Spleen (tissue), 13 donors: ENCODE measurements at places on chromosomes 4 and X. TPM values are rescaled to one million over a fixed set of nuclear protein-coding genes. Genes with fewer than 3 reads are reported as not detected.

The DMP1 gene
- not detected for total RNA-seq

The PTCHD1 gene
- 0.47 TPM for total RNA-seq

The EGF gene
- total RNA-seq, result 0.81 TPM

The ADH5 gene
- total RNA-seq, result 93.1 TPM

The RNF150 gene
- total RNA-seq, result 21.5 TPM

The AFF2 gene
- 26.6 TPM for total RNA-seq

The NKX6-1 gene
- total RNA-seq, result not detected

GRCh38 chrX:154991039-154991438 lies 31.5 kb downstream of the F8 start:
- no peaks in the 10 kb centered on the region for H3K36me3 ChIP-seq
- no peak overlapping the region for H3K4me3 ChIP-seq
- no peak for DNase-seq
- no peak overlapping the region for H3K27ac ChIP-seq
- H3K4me1 ChIP-seq, result no peaks in the 10 kb centered on the region

- no peak overlapping the region for H3K4me3 ChIP-seq
- H3K36me3 ChIP-seq, result no peaks in the 10 kb centered on the region
- no peak for DNase-seq
- no peaks in the 10 kb centered on the region for H3K4me1 ChIP-seq
- no peaks in the 10 kb centered on the region for H3K27me3 ChIP-seq
Observed at GRCh38 chr4:34362654-34363053, 1881.7 kb downstream of the ARAP2 start.

DNA sequence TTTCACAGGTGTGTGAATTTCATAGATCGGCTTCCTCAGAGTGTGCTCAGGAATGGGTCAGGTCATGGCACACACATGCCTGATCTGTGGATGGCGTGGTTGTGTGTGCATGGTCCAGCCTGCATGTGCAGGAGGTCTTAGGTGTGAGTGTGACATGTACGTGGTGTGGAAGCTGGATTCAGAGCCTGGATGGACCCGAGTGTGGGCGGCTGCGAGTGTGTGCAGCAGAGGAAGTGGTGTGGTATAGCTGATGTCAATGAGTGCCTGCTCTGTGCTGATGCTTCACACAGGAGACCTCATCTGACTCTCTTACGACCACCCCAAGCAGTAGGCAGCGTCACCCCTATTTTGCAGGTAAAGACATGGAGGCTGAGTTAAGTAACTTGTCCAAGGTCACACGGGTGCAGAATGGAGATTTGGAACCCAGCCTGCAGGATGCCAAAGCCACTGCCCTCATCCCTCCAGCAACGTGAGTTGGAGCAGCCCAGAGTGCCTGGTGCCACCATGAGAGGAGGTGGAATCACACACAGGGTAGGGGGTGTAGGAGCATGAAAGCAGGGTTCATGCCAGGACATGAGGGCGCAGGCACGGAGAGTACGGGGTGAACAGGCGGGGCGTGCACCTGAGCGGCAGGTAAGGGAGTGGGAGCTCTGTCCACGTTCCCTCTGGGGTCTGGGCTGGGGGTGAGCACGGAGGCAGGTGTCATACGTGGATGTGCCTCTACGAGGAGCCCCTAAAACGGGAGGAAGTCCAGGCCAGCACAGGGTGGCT lies 24.2 kb upstream of the C4orf50 start:
- H3K4me1 ChIP-seq, result no peaks in the 10 kb centered on the region
- H3K4me3 ChIP-seq, result no peak overlapping the region
- H3K27me3 ChIP-seq, result no peaks in the 10 kb centered on the region

DNA sequence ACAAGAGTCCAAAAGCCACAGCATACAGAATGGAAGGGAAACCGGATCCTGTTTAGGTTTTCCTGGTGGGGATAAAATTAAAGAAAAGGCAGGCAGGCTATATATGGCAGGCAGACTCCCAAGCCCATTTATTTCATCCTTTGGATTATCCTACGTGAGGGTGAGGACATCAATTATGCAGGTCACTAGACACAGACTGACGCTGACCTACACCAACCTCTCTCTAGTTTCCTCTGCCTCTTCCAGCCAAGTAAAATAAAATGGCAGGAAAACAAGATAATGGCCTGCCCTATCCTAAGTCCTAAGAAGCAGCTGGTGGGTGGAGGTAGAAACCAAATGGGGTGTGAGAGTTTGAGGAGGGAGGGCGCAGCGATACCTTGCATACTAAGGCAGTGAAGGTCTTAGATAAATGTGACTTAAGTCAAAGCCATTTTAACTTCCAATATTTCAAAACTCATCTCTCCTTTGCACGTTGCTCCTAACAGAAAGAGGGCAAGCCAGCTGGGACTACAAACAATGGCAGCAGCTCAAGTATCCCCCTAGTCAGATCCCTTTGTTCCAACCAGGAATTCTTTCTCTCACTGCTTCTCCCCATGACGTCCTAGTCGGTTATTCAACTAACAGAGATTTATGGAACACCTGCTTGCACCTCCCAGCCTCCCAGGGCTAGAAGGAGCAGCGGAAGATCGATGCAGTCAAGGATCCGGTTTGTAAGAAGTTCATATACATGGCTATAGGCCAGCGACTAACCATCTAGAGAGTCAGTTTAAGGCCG lies 72.8 kb downstream of the IRF2 start:
- peaks cover 7% of the 10 kb centered on the region for H3K4me1 ChIP-seq
- peaks cover 100% of the 10 kb centered on the region for H3K36me3 ChIP-seq
- H3K4me3 ChIP-seq, result no peak overlapping the region
- no peak for DNase-seq
- H3K27ac ChIP-seq, result peak overlapping the region; percentile 71

DNA sequence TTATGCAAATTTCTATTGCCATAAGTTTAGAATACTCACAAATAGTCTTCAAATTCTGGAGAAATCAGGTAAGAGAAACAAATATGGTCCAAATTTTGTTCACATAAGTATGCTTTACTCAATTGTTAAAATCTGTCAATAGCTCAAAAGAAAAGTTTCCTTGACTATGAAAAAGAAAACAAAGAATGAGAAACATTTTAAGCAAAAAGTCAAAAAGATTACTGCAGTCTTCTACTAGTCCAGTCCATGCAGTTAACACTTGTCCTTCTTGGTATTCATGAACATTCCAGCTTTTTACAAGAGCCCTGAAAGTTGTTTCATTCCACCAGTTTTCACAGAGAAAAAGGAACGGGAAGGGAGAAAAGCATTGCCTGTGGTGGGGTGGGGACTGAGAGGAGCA lies 54.7 kb upstream of the ZXDA start:
- no peak overlapping the region for H3K4me3 ChIP-seq
- H3K36me3 ChIP-seq, result no peaks in the 10 kb centered on the region
- DNase-seq, result no peak
- no peaks in the 10 kb centered on the region for H3K4me1 ChIP-seq
- no peaks in the 10 kb centered on the region for H3K27me3 ChIP-seq
- H3K27ac ChIP-seq, result no peak overlapping the region

DNA sequence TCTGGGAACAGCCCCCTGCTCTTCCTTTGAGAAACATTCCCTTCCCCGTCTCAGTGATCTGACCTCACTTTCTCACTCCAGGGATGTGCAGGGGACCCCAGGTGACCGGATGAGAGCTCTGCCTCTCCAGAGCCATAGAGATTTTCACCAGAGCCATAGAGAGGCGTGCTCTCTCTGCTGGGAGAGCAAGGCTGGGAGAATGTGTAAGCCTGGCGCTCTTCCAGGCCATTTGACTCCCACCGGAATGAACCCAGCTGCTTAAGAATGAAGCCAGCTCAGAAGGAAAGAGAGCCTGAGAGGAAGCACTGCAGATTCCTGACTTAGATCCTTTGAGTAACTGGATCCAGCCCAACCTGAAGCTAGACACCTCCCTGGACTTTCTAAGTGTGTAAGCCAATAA lies 106.4 kb downstream of the DHX15 start:
- H3K36me3 ChIP-seq, result no peaks in the 10 kb centered on the region
- peaks cover 7% of the 10 kb centered on the region for H3K4me1 ChIP-seq
- no peaks in the 10 kb centered on the region for H3K27me3 ChIP-seq
- DNase-seq, result no peak

DNA sequence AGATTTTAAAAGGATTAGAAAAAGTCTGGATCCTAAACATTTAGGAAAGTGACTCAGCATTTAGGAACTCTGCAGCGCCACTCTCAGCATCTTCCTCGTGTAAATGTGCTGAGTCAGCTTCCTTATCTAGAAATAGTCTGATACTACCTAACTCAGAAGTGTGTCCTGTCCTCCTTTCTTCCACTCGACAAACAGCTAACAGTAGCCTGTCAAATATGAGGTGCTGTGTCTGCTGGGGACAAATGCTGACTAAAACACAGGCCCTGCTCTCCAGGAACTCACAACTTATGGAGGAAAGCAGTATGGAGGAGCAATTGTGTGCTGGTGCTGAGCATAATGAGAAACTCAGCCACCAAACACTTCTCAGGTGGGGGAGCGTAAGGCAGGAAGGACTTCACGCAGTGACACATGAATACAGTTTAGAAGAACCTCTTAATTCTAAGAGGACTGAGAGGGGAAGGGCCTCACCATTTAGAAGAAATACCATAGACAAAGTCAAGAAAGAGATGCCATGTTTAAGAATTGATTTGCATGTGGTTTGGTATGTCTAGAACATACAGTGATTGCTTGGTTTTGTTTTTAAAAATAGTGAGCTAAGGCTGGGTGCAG lies 125.3 kb downstream of the SOWAHB start:
- no peaks in the 10 kb centered on the region for H3K4me1 ChIP-seq
- DNase-seq, result no peak
- peaks cover 17% of the 10 kb centered on the region for H3K36me3 ChIP-seq
- H3K27me3 ChIP-seq, result no peaks in the 10 kb centered on the region
- H3K4me3 ChIP-seq, result no peak overlapping the region

- H3K4me3 ChIP-seq, result no peak overlapping the region
- no peaks in the 10 kb centered on the region for H3K27me3 ChIP-seq
- H3K27ac ChIP-seq, result no peak overlapping the region
- H3K4me1 ChIP-seq, result peaks cover 1% of the 10 kb centered on the region
- H3K36me3 ChIP-seq, result no peaks in the 10 kb centered on the region
Observed at GRCh38 chrX:47664737-47665136, 5.8 kb upstream of the UXT start.

- H3K4me1 ChIP-seq, result no peaks in the 10 kb centered on the region
- no peak overlapping the region for H3K4me3 ChIP-seq
- DNase-seq, result no peak
- H3K27me3 ChIP-seq, result no peaks in the 10 kb centered on the region
- no peak overlapping the region for H3K27ac ChIP-seq
- no peaks in the 10 kb centered on the region for H3K36me3 ChIP-seq
Observed at GRCh38 chr4:84870398-84871163, 95.9 kb downstream of the WDFY3 start.

DNA sequence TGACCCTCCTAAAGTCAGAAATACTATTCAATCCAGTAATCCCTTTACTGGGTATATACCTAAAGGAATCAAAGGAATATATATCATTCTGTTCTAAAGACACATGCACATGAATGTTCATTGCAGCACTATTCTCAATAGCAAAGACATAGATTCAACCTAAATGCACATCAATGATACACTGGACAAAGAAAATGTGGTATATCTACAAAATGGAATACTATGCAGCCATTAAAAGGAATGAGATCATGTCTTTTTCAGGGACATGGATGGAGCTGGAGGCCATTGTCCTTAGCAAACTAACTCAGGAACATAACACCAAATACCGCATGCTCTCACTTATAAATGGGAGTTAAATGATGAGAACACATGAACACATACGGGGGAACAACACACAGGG lies 306.0 kb upstream of the EPHA5 start:
- DNase-seq, result no peak
- H3K27ac ChIP-seq, result no peak overlapping the region
- no peaks in the 10 kb centered on the region for H3K4me1 ChIP-seq
- no peaks in the 10 kb centered on the region for H3K27me3 ChIP-seq

GRCh38 chrX:139936259-139936658 lies 3.4 kb upstream of the ATP11C start:
- H3K4me1 ChIP-seq, result no peaks in the 10 kb centered on the region
- no peaks in the 10 kb centered on the region for H3K36me3 ChIP-seq
- no peak overlapping the region for H3K4me3 ChIP-seq

DNA sequence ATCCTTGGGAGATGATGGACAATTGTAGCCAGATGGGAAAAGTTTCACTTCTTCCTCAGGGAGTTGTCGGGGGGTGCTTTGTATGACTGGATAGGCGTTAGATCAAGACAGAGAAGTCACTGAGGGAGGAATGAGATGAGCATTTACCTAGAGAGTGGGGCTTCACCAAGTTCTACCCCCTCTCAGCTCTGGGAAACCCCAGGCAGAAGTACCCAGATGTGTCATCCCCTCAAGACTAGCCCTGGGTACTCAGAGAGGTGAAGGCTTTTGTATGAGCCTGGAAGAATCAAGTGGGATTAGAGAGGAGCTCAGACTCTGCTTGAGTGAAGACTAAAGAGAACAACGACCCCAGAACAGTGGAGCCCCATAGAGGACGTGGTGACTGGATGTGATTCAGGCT lies 1.9 kb downstream of the MAGEB1 start:
- no peak for DNase-seq
- H3K36me3 ChIP-seq, result no peaks in the 10 kb centered on the region
- no peaks in the 10 kb centered on the region for H3K27me3 ChIP-seq
- no peaks in the 10 kb centered on the region for H3K4me1 ChIP-seq
- H3K27ac ChIP-seq, result no peak overlapping the region
- H3K4me3 ChIP-seq, result no peak overlapping the region

DNA sequence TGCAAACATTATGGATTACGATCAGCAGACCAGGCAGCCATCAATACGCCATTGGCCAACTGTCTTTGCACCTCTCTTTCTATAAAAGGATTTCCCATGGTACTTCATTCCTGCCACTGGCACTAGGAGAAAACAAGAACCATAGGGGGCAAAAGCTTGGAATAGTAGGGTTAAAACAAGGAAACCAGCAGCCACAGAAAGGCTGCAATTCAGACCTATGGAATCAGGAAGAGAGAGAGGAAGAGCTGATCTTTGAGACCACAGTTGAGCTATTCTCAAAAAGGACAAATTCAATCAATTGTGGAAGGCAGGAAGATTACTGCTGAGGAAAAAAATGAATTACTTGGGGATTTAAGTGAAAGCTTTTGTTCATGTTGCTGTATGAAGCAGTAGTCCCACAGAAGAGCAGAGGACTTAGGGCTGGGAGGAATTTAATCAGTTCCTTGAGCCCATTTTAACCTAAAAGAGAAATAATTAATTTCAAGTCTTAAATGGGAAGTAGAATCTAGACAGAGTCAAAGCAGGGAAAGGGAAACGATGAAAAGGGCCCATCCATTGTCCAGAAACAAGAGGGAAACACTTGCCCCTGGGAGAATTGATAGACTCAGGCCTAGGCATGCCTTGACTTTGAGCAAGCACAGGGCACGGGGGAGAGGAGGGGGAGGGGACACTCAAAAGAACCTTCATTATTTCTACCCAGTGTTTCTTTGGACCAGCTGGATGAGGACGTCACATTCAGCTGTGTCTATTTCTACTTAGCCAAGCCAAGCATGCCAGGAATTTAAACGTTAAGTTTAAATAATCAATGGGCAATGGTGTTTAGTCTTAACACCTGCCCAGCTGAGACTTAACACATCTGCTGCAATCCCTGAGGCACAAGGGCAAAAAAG lies 50.7 kb downstream of the SCD5 start:
- DNase-seq, result peak; percentile 6
- no peak overlapping the region for H3K4me3 ChIP-seq
- H3K27ac ChIP-seq, result no peak overlapping the region
- H3K4me1 ChIP-seq, result peaks cover 1% of the 10 kb centered on the region
- H3K36me3 ChIP-seq, result no peaks in the 10 kb centered on the region
